ENCODE measurements at places on chromosomes 5 and 9. TPM values are rescaled to one million over a fixed set of nuclear protein-coding genes. Genes with fewer than 3 reads are reported as not detected.

GRCh38 chr5:51286046-51286445 is 97.2 kb upstream of the ISL1 start:
- no peak for DNase-seq

DNA sequence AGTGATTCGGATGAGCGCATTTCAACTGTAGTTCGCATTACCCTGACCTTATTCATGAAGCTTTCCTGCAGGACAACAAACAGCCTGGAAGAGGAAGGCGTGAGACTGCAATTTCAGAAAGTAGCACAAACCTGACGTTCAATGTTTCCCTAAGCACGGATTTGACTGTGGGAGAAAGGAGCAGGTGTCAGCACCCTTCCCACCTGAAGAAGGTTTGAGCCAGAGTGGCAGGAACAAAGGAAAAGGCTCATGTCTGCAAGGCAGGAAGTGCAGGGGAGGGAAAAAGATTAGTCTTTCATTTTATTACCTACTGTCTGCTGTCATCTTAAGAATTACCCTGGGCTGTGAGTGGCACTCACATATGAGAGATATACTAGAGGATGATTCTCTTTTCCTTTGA is 114.0 kb downstream of the MED10 start:
- no peak for DNase-seq

DNA sequence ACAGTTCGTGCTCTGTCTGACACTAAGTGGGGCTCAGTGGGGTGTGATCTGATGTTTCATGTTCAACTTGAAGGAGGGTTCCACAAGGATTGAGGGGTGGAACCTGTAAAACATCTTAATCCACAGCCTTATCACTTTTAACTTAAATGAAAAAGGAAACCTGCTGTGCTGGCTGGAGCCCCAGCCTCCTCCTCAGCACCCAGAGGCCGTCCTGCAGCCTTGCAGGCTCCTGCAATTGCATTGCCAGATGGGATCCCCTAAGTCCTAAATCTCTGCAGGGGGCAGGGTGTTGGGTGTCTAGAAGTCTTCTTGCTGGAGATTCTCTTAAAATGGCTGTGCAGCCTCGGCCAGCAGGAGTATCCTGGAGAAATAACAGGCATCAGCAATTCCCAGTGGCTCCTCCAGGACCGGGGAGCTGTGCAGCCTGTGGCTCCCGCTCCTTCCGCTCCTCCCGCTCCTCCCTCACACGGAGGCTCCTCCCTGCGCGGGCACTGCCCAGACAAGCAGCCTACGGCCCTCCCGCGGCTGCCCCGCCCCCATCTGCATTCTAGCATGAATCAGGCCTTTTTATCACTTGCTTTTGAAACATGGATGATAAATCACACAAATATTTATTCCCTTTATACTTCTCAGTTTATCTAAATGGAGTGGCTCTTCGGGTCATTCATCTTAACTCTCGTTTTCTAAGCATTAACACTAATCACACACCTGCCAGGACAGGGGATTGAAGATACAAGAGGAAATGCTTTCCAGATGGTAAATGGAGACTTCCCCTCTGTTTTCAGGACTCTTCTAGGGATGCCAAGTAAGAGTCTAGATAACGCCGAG is 131.0 kb downstream of the ADAMTS16 start:
- peak; percentile 58 for DNase-seq

GRCh38 chr5:57784121-57784520 is 301.5 kb upstream of the ACTBL2 start:
- DNase-seq: no peak

DNA sequence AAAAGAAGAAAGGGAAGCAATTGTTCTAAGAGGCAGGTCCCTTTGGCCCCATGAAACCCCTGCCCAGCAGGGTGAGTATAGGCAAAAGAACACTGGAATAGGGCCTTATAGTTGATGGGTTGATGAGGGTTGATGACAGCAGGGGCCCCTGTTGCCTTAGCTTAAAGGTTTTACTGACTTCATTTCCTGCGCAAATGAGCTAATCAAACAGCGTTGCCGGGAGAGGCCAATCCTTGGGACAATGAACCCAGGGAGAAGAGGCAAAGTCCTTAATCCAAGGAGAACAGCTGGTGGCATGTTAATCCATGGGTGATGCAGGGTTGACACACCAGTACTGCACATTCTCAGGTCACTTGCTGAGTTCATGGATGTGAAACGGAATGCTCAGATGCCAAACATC is 22.0 kb upstream of the EPB41L4B start:
- peak; percentile 76 for DNase-seq

DNA sequence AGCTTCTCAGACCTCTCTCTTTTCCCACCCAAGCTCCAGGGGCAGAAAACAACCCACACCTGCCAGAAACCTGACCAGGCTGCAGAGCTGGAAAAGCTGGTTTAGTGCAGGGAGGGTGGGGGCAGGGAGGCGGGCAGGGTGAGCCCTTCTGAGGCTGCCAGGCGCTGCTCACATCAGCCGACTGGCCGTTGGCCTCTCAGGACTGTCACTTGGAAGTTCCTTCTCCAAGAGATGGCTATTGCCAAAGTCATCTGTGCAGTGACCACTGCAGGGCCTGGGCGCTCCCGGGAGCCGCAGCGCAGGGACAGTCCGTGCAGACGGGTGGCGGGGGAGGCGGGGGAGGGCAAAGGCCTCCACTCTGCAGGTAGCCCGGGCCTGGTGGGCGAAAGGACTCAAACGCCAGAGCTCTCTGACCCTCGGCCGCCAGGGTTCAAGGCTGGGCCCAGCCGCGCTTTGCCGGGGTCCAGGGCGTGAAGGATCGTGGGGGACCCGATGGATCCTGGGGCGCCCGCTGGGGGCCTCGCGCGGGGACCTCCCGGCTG is 205.0 kb upstream of the IER5L start:
- peak; percentile 90 for DNase-seq

DNA sequence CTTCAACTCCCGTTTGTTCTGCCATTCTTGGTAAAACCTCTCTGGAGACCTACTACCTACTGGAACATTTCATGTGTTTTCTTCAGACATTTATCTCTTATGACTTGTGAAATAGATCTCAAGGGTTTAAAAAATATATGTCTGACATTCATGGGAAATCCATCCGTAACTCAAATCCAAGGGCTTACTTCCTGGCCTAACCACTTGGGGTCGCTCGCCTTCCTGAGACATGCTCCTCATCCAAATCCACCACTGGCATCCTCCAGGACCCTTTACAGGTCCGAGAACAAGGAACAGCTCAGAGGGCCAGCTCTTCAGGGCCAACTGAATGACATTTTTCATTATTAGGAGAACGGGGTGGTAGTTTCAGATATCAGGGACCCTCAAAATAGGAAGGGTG is 235.1 kb upstream of the TUT7 start:
- no peak for DNase-seq

GRCh38 chr9:133187561-133188005 is 21.5 kb downstream of the OBP2B start:
- DNase-seq: no peak

DNA sequence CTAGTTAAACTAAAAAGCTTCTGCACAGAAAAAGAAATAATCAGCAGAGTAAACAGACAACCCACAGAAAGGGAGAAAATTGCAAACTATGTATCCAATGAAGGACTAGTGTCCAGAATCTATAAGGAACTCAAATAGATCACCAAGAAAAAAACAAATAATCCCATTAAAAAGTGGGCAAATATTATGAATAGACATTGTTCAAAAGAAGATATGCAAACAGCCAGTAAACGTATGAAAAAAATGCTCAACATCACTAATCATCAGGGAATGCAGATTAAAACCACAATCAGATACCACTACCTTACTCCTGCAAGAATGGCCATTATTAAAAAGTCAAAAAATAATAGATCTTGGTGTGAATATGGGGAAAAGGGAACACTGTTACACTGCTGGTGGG is 119.9 kb downstream of the FRMD3 start:
- DNase-seq: no peak

GRCh38 chr5:154046486-154046885 is 7.7 kb downstream of the MFAP3 start:
- DNase-seq: no peak

DNA sequence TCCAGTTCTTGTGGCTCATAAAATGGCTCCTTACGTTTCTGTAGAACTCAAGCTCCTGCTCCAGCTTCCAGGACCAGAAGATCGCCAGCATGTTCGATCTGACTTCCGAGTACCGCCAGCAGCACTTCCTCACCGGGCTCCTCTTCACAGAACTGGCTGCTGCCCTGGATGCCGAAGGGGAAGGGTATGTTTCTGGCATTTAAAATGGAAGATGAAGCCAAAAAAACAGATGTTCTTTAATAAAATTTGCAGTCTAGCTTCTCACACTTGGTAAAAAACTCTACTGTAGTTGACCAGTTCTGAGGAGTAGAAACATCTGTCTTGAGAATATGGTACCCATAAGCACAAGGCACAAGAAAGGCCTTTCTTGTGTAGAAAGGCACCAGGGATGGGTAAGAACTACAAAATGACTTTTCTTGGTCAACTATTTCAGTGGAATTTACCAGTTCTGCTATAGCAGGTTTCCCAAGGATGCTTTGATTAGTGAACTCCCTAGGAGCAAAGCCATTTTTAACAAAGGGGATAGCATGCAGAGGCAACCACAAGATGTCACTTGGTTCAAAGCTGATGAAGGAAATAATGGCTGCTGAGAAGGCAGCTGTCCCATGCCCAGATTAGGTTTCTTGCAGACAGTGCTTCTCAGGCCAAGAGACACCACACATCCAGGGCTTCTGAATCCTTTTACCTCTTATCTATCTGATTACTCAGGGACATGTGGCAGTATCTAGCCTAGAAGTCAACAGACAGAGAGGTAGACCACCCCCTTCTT is 192.4 kb downstream of the DOCK8 start:
- no peak for DNase-seq

DNA sequence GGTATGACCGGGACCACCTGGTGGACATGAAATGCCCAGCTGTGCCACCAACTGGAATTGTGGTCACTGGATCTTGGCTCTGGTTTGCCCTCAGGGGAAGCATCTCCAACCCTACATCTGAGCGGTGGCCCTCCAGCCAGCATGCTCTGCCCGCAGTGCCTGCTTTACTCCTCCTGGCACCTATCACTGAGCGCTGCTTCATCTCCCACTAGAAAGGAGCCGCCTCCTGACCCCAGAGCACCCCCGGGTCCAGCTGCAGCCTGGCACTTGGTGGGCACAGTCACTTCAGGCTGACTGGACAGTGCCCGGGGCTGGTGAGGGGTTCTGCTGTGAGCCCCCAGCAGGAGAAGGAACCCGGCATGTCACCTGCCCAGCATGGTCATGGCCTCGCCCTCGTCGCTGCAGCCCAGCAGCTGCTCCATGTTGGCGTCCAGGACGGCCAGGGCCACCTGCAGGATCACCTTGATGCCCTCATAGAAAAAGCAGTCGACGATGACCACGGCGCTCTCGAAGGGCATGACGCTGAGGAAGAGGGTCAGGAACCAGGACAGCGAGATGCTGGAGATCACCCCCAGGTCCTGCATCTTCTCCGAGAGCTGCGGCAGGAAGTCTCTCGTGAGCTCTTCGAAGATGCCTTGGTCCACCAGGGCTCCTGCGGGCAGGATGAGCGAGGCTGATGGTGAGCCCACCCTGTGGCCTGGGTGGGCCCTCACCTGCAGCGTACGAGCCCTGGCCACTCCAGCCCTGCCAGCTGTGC is 16.1 kb upstream of the MRNIP start:
- DNase-seq: no peak

- DNase-seq: no peak
These were observed 33.5 kb upstream of the SHOC1 start for GRCh38 chr9:111828193-111828592.

- no peak for DNase-seq
These were observed 96.9 kb downstream of the SLC1A3 start for GRCh38 chr5:36703245-36703860.

The SV2C gene
- 3.0 TPM for polyA plus RNA-seq

The ANKRD33B gene
- 0.88 TPM for polyA plus RNA-seq

The LCN10 gene
- 7.8 TPM for polyA plus RNA-seq

The MRPL22 gene
- 35.7 TPM for polyA plus RNA-seq

The PLAC8L1 gene
- polyA plus RNA-seq: 0.54 TPM

The IFNK gene
- 0.06 TPM for polyA plus RNA-seq

The IL3 gene
- polyA plus RNA-seq: not detected

The PANK3 gene
- polyA plus RNA-seq: 56.9 TPM

The FOXD4L5 gene
- 0.09 TPM for polyA plus RNA-seq

The ALDH1A1 gene
- polyA plus RNA-seq: 181 TPM

Data from large intestine (tissue), 12 donors.